AG09319 (cell line): ENCODE measurements at places on chromosomes 13 and 19.
A peak's percentile ranks its signal among the peaks of the same experiment; 100 is the strongest.

DNA sequence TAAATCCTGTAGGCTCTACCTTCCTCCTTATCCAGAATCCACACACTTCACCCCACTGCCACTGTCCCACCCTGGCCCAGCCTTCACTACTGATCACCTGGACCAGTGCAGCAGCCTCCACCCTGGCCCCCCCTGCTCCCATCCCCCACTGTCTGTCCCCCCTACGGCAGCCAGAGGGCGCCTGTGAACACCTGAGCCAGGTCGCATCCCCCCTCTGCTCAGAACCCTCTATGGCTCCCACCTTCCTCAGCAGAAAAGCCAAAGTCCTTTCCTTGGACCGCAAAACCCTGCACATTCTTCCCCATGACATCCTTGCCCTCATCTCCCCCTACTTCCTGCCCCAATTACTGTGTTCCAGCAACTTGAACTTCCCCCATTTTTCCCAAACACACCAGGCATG lies 20.6 kb downstream of the ELAVL3 start:
- no peak for DNase-seq

- DNase-seq = no peak
Observed at GRCh38 chr19:47779524-47780214, 1.2 kb downstream of the SELENOW start.

- no peak for DNase-seq
Observed at GRCh38 chr13:54949735-54950134, 1921.1 kb downstream of the OLFM4 start.

- no peak for DNase-seq
Observed at GRCh38 chr19:21314676-21315075, 14.5 kb downstream of the ZNF708 start.

GRCh38 chr13:44296856-44297255 lies 76.8 kb upstream of the SERP2 start:
- DNase-seq = no peak

GRCh38 chr19:17766543-17767131 lies 15.4 kb downstream of the FCHO1 start:
- DNase-seq = peak; percentile 42

- DNase-seq = no peak
Observed at GRCh38 chr13:79306650-79307049, 99.4 kb downstream of the RBM26 start.

DNA sequence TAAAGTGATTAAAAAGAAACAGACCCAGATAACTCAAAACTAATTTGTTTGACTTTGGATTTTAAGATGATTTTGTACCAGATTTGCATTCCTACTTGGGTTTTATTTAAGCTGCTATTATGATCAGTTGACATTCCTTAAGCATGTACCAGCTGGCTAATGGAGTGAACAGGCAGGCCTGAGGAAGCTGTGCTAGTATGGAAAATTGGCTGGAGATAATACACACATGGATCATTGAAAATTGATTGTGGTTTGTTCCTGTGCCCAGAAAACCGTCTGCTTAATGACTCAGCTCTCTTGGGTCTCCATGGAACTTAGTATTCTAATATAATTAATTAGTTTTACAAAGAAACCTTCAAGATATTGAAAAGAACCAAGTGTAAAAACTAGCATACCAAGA lies 22.6 kb downstream of the POLR1D start:
- peak; percentile 71 for DNase-seq

GRCh38 chr19:3249408-3249807 lies 24.9 kb downstream of the CELF5 start:
- DNase-seq = no peak

DNA sequence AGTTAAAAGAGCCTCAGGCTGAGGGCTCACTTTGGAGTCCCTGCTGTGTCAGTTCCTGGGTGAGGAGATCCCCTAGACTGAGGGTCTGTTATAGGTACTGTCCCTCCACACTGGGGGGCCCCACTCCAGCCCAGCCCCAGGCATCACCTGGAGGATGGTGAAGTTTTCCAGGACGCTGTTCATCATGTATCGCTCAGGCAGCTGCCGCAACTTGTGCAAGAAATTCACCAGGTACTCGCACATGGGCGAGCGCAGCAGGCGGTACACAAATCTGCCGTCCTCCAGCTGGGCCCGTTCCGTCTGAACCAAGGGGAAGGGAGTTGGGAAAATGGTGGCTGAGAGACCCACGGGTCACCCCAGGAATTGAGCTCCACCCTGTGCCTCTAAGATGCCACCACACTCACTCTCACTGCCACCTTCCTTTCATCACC lies 7.1 kb downstream of the CD37 start:
- DNase-seq = no peak

GRCh38 chr13:113996081-113996911 lies 22.4 kb upstream of the C13orf46 start:
- no peak for DNase-seq

DNA sequence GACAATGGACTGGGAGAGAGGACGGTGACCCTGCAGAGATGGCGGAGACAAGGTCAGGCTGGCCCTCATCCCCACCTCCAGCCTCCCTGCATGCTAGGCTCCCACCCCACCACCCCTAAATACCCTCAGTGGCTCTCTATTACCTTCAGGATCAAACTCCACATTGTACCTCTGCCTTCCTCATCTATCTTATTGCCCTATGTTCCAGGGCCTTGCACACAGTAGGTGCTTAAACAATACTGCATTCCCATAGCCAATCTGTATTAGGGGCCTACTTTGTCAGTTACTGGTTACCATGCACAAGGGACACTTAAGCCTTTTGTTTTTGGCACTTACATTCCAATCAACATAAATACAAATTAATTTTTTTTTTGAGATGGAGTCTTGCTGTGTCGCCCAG lies 6.5 kb downstream of the PALM3 start:
- DNase-seq = no peak

DNA sequence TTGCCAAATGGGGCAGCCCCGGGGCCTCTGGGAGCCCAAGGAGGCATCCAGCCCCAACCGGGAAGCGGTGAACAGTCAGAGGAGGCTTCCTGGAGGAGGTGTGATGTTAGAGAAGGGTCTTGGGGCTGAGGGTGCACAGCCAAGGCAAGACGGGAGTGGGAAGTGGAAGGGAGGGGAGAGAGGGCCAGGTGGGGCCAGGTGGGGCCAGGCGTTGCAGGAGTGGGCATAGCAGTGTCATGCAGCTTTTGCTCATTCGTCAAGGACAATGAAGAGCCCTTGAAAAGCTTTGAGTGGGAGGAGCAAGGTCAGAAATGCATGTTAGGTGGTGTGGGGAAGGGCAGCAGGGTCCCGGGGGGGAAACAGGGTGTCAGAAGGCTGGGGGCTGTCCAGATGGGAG lies 1.8 kb downstream of the FBN3 start:
- DNase-seq = no peak

DNA sequence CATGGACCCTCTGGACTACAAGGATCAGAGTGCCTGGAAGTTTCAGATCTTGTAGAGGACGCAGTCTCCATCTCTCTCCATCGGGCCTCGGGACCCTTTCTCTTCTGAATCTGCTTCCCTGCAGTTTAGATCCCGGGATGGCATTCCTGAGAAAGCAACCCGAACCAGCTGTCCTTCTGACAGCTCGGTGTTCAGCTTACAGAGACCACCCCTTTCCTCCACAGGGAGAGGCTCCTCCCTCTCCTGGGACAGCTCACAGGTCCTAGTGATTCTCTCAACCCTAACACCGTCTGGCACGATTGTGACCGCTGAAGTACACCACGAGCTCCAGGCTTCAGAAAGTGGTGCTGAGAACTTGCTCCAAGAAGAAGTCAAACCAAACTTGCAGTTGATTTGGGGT lies 18.2 kb downstream of the CRX start:
- no peak for DNase-seq

- DNase-seq = no peak
Observed at GRCh38 chr19:772730-773436, 22.0 kb downstream of the MISP start.

DNA sequence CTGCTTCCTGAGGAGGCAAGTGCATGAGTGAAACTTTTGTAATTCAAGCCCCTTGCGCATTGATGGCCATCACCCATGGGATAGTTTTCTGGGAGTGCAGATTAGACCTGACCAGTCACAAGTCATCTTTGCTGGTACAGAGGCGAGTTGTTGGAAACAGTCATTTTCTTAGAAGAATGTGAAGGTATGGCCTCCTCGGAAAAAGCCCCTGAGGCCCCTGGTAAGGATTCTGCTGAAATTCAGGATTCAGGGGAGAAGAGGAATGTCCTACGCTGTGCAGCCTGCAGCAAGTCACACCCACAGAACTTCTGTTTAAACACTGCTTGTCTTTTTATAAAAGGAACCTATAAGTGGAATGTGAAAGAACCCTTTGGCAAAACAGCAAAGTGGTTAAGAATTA lies 11.0 kb upstream of the SPART start:
- DNase-seq = no peak

GRCh38 chr13:20190076-20190475 lies 2.7 kb downstream of the GJB2 start:
- no peak for DNase-seq

DNA sequence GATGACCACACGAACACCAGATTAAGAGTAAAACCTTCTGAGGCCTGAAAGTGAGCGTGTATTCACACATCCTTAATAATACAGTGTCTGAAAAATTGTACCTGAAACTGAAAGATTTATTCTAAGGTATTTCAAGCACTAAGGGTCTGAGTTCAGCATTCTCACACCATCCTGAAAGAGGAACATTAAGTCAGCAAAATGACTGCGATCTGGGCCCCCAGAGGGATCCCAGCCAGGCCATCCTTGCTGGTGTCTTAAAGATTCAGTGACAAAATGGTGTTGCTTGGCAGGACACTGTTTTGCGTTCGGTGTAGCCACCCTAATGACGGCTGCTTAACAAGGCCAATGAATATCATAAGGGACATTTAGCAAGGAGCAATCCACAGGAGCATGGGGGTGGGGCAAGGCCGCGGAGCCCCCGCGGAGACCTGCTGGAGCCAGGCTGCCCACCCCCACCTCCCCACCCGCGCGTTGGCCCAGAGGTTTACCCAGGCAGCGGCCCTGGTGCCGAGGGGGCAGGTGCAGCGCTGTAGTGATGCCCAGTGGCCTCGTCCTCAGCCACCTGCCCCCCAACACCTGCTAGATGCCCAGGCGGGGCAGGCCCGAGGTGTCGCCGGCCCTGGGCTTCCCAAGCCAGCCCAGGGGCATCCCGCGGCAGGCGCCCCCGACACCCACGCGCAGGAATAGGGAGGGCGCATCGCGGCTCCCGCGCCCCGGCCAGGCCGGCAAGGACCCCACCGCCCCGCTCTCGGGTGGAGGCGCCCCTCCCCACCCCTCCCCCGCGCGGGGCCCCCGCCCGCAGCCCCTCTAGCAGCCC lies 742 bp downstream of the NALCN start:
- no peak for DNase-seq

- no peak for DNase-seq
Observed at GRCh38 chr19:47377208-47377701, 28.1 kb downstream of the DHX34 start.

DNA sequence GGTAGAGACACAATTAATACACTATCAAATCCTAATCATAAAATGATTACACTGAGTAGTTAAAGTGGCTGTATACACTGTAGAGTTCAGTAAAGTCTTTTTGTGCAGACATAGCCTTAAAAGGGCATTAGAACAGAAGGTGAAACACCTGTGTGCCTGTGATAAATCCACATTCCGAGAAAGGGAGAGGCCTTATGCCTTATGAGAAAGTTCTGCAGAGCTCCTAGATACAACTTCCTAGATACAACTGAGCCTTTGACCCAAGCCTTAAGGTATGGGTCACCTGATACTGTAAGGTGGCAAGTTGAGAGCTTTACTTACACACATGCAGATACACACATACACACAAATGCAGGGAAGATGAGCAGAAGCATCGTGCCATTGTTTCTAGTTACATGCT lies 6.3 kb downstream of the SERP2 start:
- no peak for DNase-seq

DNA sequence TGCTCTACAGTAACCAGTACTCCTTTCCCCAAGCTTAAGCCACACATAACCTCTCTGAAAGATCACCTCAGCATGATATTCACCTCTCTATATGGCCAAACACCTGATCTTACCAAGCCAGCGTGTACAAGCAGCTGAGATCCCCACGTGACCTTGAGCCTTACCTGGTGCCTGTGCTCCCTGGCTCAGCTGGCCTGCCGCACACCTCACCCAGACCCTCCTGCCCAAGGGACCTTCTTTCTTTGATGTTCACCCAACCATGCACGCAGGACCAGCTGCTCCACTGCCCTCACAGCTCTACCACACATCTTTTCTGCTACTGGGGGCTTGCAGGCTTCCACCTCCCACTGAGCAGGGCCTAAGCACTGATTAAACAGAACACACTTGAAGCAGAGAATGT lies 9.0 kb downstream of the DHRS12 start:
- DNase-seq = no peak

DNA sequence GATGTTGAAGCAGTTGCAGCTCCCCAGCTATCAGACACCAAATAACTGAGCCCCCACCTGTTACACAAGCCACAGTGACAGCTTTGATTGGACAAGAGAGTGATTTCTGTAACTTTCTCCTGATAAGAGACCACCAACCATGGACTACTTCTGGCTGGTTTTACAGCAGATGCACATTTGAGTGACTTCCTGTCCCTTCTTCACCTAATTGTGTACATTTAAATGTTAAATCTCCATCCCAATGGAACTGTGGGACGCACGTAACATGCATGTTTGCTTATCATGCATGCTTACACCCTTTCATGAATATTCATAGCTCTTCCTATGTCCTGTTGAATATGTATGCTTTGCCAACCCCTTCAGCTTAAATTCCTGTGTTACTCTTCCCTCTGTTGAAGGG lies 6.0 kb upstream of the TNFSF11 start:
- no peak for DNase-seq

DNA sequence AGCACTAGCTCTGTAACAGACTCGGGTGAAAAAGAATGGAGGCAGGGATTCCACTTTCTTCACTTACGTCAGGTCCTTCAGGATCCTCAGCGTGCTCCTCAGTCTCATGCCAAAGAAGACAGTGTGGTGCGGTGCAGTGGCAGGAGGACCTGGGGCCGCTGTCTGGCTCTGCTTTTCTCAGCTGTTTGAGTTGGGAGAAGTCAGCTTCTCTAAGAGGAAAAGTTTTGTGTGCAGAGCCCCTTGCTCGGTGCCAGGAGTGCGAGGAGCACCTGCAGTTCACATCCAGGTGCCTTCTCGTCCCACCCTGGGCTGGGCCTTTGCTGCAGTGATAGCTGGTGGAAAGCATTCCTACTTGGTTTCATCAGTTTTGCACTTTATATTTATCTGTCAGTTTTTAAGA lies 77.9 kb upstream of the TEX29 start:
- no peak for DNase-seq

DNA sequence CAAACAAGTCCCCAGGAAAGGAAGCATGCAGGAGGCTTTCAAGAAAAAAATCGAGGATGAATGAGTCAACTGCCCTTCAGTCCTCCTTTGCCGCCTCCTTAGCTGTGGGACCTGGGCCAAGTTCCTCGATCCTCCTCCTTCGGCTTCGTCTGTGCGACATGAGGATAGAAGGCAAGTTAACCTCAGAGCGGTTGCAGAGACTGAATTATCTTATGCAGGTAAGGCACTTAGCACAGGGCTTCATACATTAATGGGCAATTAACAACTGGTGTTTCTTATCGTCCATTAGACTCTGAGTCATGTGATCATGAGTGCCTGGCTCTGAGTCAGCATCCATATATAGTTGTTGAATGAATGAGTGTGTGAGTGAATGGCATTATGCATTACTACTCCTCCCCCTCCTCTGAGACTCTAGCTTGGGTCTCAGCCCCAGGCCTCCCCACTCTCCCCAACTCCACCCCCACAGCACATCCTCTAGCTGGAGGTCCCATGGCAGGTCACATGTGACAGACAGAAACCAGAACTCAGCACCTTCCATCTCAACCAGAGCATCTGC lies 1.6 kb upstream of the TTC9B start:
- no peak for DNase-seq

- DNase-seq = no peak
Observed at GRCh38 chr19:5262721-5263120, 77.9 kb downstream of the PTPRS start.
